ENCODE measurements at places on chromosomes 2 and 18. TPM values are rescaled to one million over a fixed set of nuclear protein-coding genes. Genes with fewer than 3 reads are reported as not detected.

Gene VPS54
- 13.8 TPM for total RNA-seq

Gene TRIM43
- total RNA-seq = not detected

Gene SERPINB12
- total RNA-seq = not detected

Gene SPP2
- not detected for total RNA-seq

- DNase-seq = peak; percentile 10
Observed at GRCh38 chr2:71336802-71337201, 5.2 kb downstream of the ZNF638 start.

DNA sequence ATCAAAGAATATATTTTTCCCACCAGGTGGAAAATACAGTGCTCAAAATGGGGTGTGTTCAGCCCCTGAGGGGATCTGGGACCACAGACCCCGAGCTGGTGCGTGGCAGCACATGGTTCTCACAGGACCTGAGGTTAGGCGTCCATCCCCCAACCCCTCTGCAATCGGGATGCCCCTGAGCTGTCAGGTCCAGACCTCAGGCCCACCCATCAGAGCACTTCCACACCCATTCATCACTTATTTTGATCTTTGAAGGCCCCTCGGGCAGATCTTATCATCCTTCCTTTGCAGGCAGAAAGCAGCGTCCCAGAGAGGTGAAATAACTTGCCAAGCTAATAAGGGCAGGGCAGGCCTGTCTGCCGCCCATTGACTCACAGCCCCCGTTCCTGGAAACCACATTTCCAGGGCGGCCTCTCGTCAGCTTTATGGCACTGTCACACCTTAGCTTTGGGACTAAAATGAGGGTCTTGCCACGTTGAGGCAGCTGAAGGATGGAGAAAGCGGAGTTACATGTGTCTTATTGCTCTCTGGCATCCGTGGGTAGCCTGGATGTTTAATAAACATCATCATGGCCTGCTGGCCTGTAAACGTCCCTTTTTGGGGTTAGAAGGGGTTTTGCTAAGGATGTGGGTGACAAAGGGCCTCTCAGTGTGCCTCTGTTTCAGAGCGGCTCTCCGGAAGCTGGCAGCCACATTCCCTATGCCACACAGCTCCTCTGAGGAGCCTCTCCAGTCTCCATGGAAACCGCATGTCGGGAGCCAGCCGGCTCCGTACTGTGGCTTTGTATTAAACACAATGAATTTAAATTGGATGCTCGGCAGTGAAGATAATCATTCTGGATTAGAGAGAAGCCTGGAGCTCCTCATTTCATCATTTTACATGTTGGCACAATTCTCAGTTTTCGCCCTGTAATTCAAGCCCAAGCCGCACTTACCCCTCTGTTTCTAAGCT, 58.3 kb upstream of the MAPRE3 start:
- DNase-seq = no peak

DNA sequence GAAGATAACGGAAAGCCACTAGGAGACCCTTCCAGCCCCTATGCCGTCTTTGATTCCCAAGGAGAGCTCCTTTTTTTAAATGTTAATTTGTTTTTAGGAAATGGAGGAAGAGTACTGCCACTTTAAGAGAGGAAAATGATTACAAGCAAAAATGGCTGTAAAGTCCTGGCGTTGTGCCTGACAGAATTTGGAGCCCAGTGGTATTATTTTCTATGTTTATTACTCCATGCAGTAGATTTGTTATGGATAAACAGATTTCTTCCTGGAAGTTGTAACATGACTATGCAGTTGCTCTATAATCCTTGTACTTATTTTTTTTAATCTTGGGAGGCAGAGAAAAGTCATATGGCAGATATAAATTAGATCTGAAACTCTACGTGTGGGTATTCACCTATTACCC, 141.3 kb downstream of the GBX2 start:
- peak; percentile 70 for DNase-seq

DNA sequence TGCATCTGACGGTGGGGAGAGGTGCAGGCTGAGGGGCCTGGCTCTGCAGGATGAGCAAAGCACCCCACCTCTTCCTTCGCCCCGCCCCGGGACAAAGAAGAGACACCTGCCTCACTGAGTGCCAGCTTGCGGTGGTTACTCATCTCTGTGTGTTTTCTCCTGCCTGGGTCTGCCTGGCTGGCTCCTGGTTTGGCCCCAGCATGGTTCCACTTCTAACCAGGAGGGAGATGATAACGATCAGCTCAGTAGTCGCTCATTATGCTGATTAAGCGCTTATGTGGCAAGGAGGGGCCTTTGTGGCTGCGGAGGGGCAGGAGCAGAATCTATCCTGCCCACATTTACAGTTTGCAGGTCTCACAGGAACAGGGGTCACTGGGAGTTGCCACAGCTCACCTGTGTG, 68.7 kb upstream of the EDAR start:
- no peak for DNase-seq

GRCh38 chr18:38884050-38884449, 1318.5 kb upstream of the CELF4 start:
- DNase-seq = no peak

- peak; percentile 14 for DNase-seq
Observed at GRCh38 chr2:127615511-127616166, 30.3 kb upstream of the GPR17 start.

DNA sequence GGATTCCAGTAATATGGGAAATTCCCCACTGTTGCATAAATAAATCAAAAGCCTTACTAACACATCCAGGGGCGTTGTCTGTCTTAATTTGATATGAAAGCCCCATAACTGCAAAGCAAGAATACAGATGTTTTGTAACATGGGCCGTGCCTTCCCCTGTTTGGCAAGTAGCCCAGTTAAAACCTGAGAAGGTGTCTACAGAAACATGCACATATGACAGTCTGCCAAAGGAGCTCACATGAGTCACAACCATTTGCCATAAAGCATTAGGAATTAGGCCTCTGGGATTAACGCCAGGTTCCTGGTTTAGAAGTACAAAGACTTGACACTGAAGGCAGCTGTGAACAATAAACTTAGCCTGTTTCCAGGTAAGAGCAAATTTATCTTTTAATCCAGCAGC, 43.1 kb upstream of the LONRF2 start:
- DNase-seq = peak; percentile 44

Gene MATN3
- not detected for total RNA-seq

Gene IL1R2
- 30.7 TPM for total RNA-seq

Gene IL36G
- total RNA-seq = not detected

Gene EPC2
- 34.5 TPM for total RNA-seq

DNA sequence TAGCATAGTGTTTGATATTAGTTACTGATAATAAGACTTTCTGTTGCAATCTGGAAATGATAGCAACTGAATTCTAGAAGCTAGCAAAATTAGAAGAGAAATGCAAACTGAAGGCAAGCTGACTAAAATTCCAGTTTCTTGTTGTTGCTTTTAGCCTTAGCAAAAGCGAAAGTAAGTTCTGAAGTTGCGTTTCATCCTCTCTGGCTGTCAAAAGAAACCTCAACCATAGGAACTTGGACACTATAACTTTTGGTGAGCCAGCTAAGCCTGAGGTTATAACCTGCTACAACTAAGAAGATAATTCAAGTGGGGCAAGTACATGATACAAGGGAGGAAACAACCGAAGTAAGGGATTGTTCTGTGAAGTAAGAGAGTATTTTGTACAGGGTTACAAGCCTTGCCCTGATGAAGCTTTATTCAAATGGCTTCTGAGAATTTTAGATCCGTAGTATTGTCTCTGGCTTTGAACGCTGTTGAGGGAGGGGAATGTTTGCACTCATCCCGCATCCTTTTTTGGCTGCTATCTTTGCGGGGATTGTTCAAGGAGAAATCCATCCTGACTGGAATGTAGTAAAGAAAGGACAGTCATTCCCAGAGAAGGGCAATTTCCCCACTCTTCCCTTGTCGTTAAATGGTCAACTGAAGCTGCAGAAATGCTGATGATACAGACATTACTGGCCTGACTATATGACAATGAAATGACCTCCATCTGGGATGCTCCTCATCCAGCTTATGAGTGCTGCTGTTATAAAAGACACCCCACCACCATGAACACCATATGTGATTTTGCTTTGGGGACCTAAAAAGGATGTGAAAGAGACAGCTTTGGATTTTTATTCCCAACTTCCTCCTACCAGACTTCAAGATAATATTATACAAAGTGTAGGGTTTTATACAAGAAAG, 7.0 kb upstream of the TMX3 start:
- peak; percentile 32 for DNase-seq

Gene RNF125
- not detected for total RNA-seq

Gene CRYBA2
- not detected for total RNA-seq

DNA sequence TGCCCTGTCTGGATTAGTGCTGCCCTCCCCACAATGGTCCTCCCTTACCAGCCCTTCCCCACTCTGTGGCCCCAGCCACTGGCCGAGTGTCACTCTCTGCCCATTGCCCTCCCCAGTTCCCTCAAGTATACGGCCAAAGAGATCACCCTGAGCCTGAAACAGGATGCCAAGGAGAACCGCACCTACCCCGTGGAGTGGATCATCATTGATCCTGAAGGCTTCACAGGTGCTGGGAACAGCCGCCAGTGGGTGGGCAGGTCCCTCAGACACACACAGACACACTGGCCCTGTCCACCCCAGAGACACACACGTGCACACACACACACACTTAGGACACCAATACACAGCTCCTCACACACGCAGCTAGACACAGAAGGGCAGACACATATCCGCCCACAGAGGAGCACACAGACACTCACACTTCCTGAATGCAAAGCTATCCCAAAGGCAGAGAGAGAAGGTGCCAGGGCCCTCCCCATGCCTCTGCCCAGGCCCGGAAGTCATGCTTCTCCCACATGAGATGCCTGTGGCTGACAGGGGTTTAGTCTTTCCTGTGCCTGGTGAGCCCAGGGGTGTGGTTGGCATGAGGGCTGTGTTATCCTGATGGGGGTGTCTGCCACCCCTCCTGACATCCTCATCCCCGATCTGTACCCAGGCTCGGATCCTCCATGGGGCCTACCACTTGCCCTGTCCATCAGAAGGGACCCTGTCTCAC, 2.9 kb downstream of the CHRND start:
- DNase-seq = no peak

Gene ITPRIPL1
- total RNA-seq = not detected

- peak; percentile 74 for DNase-seq
Observed at GRCh38 chr2:69565431-69565839, 78.1 kb downstream of the AAK1 start.

- no peak for DNase-seq
Observed at GRCh38 chr2:137523931-137524330, 440.3 kb upstream of the HNMT start.

GRCh38 chr2:236625156-236625690, 55.6 kb downstream of the ACKR3 start:
- DNase-seq = no peak

DNA sequence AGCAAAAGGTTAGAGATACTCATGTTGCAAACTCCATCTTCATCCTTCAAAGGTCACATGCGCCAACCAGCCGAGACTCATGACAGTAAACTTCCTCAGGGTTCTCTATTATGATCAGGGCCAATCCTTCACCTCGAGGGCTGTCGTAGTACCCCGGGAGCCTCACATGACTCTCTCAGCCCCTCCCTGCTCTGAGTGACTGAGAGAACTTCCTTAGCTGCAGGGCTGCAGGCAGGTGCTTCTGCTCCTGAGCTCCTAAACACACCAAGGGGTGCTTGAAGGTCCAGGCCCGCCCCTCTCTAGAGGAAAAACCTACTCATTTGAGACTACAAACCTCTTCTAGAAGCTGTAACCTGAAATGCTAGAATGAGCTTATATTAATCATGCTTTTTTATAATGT, 48.2 kb downstream of the LONRF2 start:
- DNase-seq = no peak

- DNase-seq = peak; percentile 69
Observed at GRCh38 chr2:8103085-8103708, 578.7 kb upstream of the ID2 start.

Gene LRRTM1
- total RNA-seq = not detected

Gene PCARE
- 2.9 TPM for total RNA-seq

Gene LYG2
- total RNA-seq = 0.92 TPM

GRCh38 chr2:232876161-232876977, 6.3 kb downstream of the SNORC start:
- peak; percentile 44 for DNase-seq

Gene LYPD6
- total RNA-seq = not detected

DNA sequence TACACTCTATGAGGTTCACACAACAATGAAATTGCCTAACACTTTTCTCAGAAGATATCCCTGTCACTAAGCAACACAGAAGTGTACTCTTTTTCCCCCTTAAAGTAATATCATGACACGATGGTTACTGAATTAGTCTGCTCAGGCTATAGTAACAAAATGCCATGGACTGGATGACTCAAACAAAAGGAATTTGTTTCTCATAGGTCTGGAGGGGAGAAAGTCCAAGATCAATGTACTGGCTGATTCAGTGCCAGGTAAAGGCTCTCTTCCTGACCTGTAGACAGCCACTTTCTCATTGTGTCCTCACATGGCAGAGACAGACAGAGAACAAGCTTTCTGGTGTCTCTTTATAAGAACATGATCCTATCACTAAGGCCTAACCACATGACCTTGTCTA, 211.9 kb downstream of the RBM43 start:
- DNase-seq = peak; percentile 23

- DNase-seq = no peak
Observed at GRCh38 chr18:49013961-49014604, 63.3 kb upstream of the SMAD7 start.

DNA sequence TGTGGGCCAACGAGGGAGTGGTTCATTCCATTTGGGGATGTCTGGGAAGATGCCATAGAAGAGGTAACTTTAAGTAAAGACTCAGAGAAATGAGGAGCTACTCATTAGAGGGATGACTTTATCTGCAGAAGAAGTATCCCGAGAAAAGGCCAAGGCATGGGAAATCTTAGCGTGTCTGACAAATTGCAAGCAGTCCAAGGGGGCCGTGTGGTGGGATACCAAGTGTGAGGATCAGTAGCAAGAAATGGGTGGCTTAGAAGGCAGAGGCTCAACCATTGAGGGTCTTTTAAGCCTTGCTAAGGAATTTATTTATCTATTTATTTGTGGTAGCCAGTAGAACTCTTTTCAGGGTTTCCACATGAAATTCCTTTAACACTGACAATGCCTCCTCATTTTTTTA, 436.4 kb downstream of the RNF144A start:
- no peak for DNase-seq

DNA sequence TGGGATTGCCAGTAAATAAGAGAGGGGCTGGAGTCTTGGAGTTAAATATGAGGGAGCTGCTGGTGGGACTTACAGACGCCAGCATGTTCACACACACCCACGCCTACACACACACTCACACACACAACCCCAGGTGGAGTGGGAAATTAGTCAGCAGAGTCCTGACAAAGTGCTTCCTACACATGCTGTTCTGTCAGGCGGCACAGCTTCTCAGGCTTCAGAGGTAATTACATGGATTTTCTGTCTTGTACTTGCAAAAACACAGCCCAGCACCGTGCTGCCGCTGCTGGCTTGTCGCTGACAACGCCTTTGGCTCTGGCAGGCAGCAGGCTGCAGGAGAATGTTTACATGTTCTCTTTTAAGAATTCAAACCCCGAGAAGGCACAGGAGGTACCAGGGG, 1186.3 kb upstream of the CELF4 start:
- peak; percentile 68 for DNase-seq

- peak; percentile 76 for DNase-seq
Observed at GRCh38 chr2:161237392-161238264, 70.6 kb upstream of the PSMD14 start.

Gene CPO
- 0.37 TPM for total RNA-seq

- DNase-seq = no peak
Observed at GRCh38 chr18:47749600-47749973, 180.9 kb downstream of the SMAD2 start.
